ENCODE measurements at places on chromosomes 13 and 19.
A peak's percentile ranks its signal among the peaks of the same experiment; 100 is the strongest.

DNA sequence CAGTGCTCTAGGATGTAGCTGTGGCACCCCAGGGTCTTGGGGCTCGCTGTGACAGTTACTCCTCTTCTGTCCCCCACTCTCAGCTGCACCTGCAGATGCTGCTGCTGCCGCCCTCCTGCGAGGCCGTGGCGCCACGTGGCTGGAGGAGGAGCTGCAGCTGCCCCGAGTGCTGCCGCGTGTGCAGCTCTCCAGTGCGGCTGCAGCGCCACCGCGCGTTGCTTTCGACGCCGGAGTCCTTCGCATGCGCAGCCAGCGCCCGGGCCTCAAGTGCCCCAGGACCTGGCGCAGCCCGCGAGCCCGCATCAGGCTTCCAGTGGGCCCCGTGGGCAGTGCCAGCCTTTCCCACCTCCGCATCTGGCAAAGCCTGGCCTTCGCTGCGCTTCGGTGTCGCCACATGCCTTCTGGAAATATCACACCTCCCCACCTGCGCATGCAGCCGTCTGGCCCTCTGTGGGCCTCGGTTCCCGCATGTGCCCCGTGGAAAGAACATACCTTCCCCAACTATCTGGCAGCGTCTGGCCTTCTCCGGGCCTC is 692 bp upstream of the ZNF580 start:
- DNase-seq = peak; percentile 61

DNA sequence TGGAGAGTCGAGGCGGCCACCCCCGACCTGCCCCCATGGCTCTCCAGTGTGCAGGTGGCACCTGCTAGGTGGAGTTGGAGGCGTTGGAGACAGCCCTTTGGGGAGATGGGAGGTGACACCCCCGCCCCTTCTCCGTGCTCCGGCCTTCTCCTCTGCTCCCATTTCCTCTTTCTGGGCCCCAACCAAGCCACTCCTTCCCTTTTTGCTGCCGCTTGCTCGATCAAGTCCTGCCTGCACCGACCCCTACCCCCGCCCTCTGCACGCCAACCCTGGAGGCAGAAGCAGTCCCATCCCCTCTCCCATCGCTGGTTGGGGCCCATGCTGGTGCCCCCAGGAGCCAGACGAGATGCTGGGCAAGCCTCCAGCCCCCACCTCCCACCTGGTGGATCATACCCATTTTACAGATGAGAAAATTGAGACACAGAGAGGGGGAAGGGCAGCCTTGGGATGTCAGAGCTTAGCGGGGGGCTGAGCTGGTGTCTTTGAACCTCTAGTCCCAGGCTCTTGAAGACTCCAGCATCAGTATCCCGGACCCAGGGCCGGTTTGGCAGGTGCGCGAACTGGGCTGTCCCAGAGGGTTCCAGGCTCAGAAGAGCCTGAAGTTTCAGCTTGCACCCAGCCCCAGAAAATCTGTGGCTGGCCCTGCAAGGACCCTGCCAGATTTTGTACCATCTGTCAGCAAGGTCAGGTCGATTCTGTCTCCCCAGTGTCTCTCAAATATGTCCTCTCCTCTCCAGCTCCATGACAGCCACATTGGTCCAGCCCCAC is 10.3 kb downstream of the GNA15 start:
- DNase-seq = no peak

- DNase-seq = no peak
These were observed 222.4 kb downstream of the OLFM4 start for GRCh38 chr13:53250977-53251376.

- DNase-seq = no peak
These were observed 23.7 kb upstream of the SEMA6B start for GRCh38 chr19:4582980-4583842.

DNA sequence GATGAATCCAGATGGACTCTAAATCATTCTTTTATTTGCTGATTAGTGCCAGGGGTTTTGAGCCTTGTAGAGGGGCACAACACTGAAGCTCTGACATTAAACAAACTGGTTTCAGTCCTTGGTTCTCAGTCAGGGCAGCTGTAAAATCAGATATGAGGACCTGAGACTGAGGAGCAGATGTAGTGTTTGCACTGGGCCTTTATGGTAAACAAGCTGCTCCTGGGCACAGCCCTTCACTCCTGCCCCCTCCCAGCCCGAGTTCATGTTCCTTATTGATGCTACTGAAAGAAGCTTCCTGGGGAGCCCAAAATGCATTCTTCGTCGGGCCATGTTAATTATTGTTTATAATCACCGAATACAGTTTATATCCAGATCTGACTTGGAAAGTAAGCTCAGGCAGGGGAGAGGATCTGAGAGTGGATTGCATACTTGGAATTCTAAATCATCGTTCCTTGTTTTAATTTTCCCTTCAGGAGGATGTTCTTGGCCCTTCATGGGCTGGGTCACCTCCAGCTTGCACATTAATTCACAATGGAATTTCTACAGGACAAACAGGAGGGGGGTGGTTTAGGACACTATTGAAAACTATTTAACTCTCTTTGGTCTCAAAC is 213.5 kb downstream of the FGF9 start:
- DNase-seq = no peak

DNA sequence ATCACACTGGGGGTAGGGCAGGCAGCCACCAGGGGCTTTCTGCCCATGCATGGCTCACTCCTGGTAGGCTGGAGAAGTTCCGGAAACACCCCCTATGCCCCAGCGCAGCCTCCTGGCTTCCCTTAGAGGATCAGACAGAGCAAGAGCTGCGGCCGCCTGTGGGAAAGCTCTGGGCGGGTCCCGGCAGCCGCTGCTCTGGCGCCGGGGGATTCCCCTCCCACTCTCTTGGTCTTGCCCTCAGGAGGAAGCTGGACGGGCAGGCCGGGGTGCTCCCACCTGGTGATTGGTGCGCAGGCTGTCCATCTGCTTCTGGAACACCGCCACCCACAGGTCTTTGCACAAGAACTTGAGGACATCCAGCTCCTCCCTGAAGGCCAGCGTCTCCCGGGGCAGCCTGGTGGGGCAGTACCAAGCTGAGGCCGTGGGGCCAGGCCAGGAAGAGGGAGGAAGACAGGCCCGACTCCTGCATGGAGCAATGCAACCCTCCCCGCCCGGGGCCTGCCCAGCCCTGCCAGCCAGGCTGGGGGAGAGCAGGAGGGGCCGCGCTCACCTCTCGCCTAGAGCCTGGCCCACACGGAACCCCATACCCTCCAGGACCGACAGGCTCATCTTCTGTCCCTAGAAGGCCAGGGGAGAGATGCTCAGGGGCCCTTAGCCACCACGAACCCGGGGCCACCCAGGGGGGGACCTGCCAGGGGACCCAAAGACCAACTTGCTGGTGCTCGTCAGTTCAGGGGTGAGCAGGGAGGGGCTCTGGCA is 4.0 kb upstream of the NKPD1 start:
- DNase-seq = peak; percentile 55

DNA sequence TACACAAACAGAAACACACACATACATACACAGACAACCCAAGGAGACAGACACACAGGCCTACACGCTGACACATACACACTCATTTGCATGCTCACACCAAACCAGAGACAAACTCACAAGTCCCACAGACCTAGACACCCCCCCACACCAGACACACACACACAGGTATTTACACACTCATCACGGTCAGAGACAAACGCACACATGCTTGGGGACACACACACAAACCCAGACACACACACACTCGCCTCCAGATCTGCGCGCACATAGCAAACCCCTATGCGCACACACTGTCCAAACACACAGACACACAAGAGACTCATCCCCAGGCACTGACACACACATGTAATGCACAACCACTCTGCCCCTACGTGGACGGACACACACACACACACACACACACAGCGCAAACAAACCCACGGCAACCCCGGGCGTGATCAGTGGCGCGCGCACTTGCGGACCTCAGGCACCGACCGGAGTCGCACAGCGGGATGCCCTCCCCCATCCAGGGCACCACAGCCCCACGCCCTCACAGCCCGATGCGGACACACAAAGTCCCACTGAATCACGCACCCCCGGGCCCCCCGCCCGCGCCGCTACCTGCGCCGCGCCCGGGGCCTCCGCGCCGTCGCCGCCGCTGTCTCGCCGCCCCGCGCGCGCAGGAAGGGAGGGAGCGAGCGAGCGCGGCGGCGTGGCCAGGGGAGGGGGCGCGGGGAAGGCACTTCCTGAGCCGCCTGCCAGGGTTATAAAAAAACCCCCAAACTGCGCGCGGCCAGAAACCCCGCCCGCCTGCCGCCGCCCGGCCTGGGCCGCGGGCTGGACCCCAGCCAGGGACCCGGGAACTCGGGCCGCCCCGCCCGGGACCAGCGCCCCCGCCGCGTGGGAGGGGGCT is at the start of gene ADAMTS10:
TSS of gene ADAMTS10 (minus strand) at position 675 of the 895 bp plus-strand sequence. CDS start 5,005 bp downstream, outside the sequence.
- DNase-seq = peak; percentile 66

- DNase-seq = no peak
These were observed 3.9 kb downstream of the SIX5 start for GRCh38 chr19:45764945-45765701.

- no peak for DNase-seq
These were observed 79.4 kb upstream of the VSTM2B start for GRCh38 chr19:29446361-29446760.

GRCh38 chr19:7994928-7995809 is 10.3 kb downstream of the ELAVL1 start:
- DNase-seq = no peak

DNA sequence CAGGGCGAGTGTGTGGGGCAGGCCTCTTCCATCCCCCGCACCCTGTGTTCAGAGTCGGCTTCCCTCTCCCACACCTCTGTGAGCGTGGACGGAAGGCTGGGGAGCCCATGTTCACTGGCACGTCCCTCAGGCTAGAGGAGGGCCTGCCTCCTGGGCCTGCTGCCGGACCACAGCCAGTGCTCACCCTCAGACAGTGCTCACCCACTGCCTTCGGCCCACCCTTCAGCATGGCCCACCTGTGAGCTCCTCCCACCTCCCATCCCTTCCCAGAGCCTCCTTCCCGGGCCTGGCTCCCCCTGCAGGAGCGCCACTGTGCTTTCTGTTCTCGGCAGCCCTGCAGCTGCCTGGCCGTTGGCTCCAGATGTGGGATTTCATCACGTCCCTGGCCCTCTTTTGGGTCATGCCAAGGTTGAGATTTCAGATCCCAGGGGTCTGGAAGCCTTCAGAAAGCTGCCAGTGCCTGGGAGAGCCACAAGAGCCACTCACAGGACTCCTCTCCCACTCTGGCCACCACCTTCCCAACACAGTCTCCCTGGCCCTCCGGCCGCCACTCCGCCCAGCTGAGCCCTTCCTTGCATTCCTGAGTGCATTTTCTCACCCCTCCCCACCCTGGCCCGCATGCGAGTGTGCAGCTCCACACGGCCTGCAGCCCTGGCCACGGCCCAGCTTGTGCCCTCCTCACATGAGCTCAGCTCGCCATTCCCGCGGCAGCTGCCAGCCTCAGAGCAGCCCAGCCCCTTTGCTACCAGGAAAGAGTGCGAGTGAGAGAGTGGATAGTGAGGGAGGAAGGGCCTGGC is 25.3 kb downstream of the CAPN12 start:
- DNase-seq = peak; percentile 63

- no peak for DNase-seq
These were observed 30.9 kb downstream of the COL4A1 start for GRCh38 chr13:110275931-110276552.

GRCh38 chr13:29039212-29039611 is 219.1 kb downstream of the MTUS2 start:
- no peak for DNase-seq

DNA sequence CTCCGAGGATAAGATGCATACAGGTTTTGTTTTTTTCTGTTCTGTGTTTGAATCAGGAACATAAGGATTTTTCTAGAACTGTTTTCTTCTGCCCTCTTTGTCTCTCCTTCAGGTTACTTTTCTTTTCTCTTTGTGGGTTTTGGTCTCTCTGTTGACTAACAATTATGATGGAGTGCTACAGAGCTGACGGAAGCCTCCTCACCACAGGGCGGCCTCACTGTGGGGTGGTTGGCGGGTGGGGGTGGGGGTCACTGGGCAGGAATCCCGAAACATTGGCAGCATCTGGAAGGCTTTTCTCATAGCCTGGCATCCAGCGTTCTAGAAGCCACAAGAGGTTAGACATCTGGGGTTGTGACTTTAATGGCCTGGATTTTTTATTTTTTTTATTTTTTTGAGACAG is 12.0 kb upstream of the MATK start:
- no peak for DNase-seq

DNA sequence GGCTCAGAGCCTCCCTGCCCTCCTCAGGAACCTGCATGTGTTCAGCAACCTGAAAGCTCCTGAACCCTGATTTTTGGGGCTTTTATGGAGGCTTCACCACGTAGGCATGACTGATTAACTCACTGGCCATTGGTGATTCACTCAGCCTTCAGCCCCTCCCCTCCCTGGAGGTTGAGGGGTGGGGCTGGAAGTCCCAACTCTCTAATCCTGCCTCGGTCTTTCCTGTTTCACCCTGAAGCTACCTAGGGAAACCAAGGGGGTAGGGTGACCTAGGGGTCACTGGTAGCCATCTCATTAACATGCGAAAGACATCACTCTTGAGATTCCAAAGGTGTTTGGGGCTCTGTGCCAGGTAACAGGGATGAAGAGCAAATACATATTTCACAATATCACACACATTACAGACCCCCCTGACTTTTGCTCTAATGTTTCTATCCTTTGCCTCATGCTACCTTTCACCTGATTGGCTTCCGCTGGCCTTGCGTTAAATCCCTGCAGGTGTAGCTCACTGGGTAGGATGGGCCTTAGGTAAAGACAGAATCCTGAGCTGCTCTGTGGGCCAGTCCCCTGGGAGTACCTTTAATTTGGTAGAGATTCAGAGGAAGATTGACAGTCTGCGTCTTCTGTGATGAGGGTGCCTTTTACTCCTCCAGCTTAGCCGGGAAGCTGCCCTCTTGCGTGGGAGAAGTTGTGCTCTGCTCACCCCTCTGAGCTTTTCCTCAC is 260.6 kb downstream of the ATP8A2 start:
- DNase-seq = no peak

- peak; percentile 76 for DNase-seq
These were observed 1.4 kb downstream of the UHRF1 start for GRCh38 chr19:4910594-4911281.

DNA sequence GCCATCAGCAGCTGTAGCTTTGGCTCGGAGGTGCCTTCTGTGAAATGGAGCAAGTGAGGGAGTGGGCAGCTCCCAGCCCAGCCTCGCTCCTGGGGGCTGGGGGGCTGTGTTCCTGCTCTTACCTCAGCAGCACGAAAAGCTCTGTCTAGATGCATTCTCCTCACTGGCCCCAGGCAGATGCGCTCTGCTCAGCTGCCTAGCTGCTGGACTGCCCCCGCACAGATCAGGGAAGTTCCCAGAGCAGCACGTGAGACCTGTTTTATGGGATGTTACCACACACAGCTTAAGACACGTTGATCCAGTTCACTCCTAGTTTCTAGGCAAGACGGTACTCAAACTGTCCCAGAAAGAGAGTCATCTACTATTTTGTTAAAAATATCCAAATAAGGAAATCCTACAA is 13.6 kb downstream of the LCP1 start:
- DNase-seq = no peak

DNA sequence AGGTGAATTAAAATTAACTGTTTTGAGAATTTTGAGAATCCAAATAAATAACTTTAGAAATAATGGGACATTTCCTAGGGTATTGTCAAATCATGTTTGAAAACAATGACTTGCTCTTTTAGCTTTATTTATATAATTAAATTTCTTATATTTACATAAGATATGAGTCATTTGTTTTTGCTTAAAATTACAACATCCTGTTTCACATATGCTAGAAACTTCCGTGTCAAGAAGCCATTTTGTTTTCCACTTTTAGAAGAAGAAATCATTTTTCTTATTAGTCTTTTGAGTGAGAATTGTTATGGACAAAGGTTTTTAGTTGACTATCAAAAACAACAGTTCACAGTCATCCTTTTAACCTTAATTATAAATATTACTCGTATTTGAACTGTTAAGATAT is 48.2 kb downstream of the DPY19L3 start:
- DNase-seq = no peak

- DNase-seq = peak; percentile 93
These were observed 617.7 kb downstream of the DCT start for GRCh38 chr13:93861818-93862217.
